ENCODE measurements at places on chromosomes 12 and 14. TPM values are rescaled to one million over a fixed set of nuclear protein-coding genes. Genes with fewer than 3 reads are reported as not detected.

CLEC6A gene
- under 0.01 TPM for total RNA-seq

SERPINA12 gene
- total RNA-seq = not detected

IFI27 gene
- total RNA-seq = 1.6 TPM

NRL gene
- 2.1 TPM for total RNA-seq

ACACB gene
- total RNA-seq = 27.7 TPM

GCN1 gene
- total RNA-seq = 87.2 TPM

GALNT16 gene
- total RNA-seq = 8.4 TPM

PTPRO gene
- total RNA-seq = 2.1 TPM

IFNG-AS1 gene
- total RNA-seq = 1.0 TPM

DHRS2 gene
- total RNA-seq = not detected

CSAD gene
- total RNA-seq = 16.7 TPM

KRT82 gene
- not detected for total RNA-seq

CIROP gene
- total RNA-seq = not detected

PRB3 gene
- total RNA-seq = not detected

SLC10A1 gene
- total RNA-seq = not detected

NELL2 gene
- 1.0 TPM for total RNA-seq

MGP gene
- total RNA-seq = 292 TPM

CLBA1 gene
- 2.1 TPM for total RNA-seq

HOTAIR gene
- 2.1 TPM for total RNA-seq

CDK17 gene
- total RNA-seq = 42.8 TPM

RPGRIP1 gene
- total RNA-seq = not detected
